ENCODE measurements at places on chromosomes 12 and 14.

DNA sequence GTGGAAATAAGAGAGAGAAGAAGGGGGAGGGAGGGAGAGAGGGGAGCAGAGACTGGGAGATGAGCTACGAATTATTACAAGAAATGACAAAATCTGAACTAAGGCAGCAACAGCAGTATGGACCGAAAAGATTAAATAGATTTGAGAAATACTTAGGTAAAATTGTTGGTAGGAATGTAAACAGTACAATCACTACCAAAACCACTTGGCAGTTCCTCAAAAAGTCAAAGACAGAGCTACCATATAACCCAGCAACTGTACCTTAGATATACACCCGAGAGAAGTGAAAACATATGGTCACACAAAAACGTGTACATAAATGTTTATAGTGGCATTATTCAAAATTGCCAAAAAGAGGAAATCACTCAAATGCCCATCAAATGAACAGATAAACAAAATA is 14.1 kb downstream of the KRAS start:
- DNase-seq = no peak

DNA sequence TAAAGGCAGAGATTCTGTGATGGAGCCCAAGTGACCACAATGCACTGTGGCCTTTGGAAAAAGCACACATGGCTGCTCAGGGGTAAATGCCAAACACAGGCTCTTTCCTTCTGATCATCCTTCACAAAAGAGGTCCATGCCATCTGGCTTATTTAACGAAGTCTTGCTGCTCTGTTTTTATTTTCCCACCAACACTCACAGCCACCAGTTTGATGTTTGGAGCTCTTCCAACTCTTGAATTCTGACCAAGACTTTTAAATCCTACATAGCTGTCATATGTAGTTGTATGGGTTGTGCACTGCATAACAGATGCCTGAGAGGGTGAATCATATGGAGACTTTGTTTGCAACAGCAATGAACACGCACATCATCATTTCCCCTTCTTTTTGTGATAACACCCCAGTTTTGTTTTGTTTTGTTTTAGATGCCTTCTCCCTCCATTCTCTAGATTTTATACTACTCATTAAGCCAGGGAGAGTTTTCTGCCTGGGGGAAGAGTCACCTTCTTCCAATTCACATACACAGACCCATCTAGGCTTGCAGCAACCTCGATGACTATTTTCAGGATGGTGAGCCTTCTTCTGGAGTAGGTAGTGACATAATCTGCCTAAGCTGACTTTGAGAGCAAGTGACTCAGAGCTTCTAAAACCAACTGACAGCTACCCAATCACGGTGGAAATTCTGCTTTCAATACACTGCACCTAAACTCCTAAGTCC is 145.2 kb upstream of the WSCD2 start:
- no peak for DNase-seq

- DNase-seq = no peak
Observed at GRCh38 chr14:24037658-24038037, 14.2 kb upstream of the CARMIL3 start.

DNA sequence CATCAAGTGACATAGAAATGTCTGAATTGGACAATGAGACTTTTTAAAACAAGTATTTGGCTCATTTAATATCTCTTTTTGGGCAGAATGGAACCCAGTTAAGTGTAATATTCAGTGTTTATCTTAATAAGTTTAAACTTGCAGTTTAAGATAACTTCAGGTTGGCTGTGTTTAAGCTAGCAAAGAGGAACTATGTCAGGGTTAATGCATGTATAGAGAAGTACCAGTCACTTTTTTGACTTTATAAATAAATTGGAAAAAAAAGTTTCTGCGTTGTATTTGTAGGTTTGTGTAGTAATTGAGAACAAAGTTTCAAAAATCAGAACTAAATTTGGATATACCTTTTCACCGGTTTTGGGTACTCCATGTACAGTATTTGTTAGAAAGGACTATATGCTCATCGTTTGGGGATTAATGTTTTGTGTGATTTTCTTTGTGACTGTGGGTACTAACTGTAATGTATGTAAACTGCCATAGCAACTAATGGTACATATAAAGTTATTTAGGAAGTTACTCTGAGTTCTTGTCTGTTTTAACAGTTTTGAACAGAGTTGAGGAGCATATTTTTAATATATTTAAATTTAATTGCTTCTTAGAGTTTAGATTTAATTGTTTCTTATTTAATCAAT is 4.5 kb downstream of the HMGA2 start:
- no peak for DNase-seq

DNA sequence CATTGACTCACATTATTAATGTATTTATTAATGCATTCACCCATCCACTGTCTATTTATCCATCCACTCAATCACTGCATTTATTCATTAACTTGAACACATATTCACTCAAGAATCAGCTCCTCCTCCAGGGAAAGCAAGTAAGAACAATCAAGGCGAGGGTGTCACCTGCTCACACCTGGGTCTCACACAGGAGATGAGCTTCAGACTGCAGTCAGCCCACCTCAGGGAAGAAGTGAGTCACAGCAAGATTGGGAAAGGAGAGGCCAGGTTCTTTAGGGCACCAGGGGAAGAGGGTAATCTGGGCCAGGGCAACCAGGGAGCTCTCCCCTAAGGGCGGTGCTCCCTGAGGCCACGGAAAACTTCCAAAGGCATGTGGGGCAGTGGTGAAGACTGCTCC is 367.3 kb downstream of the BCL11B start:
- DNase-seq = no peak

GRCh38 chr12:14435627-14436026 is 70.1 kb downstream of the ATF7IP start:
- no peak for DNase-seq

DNA sequence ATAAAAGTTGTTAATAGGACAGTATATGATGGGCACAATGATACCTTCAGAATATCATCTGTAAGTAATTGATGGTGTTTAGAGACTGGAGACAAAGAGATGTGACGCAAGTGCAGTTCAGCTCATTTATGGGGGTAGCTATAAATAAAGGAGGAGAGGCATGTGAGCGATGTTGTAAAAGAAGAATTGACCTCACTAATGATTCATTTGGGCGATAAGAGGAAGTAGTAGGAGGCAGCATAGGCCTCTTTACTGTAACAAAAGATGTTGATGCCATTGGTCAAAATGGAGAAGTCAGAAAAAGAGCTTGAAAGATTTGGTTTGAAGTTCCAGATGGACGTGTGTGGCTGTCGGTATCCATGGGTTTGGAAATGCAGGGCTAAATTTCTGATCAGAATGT is 70.0 kb downstream of the FLRT2 start:
- DNase-seq = no peak

- DNase-seq = no peak
Observed at GRCh38 chr14:39175445-39176262, 600 bp downstream of the PNN start.

DNA sequence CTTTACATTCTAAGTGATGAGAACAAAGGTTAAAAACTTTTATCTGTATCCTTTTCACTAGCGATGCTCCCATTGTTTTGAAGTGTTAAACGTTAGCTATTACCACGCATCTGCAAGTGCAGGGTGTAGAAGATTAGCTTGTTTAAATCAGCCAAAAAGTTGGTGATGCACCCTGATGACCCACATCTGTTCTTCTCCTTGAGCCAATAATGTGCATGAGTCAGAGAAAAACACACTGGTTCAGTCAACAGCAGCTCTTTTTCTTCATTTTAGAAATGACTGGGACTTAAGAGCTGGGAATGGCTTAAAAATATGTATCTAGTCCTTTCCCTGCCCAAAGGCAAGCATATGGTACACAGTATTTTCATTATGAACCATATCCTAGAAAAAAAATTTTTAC is 323.5 kb upstream of the PDE3A start:
- DNase-seq = no peak

GRCh38 chr14:24518851-24519250 is 10.8 kb upstream of the CMA1 start:
- no peak for DNase-seq

GRCh38 chr14:96486705-96487104 is 15.5 kb upstream of the PAPOLA start:
- DNase-seq = no peak

GRCh38 chr14:43789458-43789857 is 717.6 kb downstream of the FSCB start:
- DNase-seq = no peak

All from CD8-positive, alpha-beta T cell (primary cell).